ENCODE measurements at places on chromosomes 1 and 21.

GRCh38 chr1:71424536-71424935, 343.7 kb upstream of the ZRANB2 start:
- no peak for DNase-seq

GRCh38 chr21:29389136-29389535, 90.4 kb downstream of the BACH1 start:
- no peak for DNase-seq

DNA sequence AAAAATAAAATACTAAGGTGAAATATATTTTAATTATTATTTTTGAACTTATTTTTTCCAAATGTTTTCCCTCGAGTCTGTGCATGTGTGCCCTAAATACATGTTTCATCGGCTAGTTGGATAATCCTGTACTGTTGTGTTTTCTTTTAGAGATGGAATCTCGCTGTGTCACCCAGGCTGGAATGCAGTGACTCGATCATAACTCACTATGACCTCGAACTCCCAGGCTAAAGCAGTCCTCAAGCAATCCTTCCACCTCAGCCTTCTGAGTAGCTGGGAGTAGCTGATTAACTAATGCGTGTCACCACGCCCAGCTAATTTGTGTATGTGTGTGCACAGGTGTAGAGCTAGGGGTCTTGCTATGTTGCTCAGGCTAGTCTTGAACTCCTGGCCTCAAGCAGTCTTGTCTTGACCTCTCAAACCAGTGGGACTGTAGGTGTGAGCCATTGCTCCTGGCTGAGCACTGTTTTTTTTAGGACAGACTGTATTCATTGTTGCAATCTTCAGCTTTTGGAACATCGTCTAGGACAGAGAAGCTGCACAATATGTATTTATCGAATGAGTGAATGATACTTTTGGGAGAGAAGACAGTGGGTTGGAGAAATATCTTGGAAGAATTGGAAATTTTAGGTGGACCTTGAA, 4.8 kb upstream of the TMCO1 start:
- no peak for DNase-seq

- no peak for DNase-seq
These were observed 97.9 kb downstream of the KCND3 start for GRCh38 chr1:111891566-111891965.

GRCh38 chr1:98792123-98792522, 130.6 kb downstream of the SNX7 start:
- DNase-seq: no peak

DNA sequence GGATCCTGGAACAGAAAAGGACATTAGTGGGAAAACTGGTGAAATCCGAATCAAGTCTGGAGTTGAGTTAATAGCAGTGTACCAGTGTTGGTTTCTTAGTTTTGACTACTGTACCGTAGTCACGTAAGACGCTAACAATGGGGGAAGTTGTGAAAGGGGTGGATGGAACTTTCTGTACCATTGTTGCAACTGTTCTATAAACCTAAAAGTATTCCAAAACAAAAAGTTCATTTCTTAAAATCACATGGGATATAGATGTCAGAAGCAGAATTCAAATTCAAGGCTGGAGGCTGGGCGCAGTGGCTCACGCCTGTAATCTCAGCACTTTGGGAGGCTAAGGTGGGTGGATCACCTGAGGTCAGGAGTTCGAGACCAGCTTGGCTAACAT, 16.9 kb downstream of the ARHGEF19 start:
- DNase-seq: no peak

GRCh38 chr1:230563591-230563990, 78.7 kb upstream of the COG2 start:
- no peak for DNase-seq

GRCh38 chr1:22665752-22666151, 12.7 kb downstream of the C1QB start:
- DNase-seq: no peak
